ENCODE measurements at places on chromosomes 5 and 9.

DNA sequence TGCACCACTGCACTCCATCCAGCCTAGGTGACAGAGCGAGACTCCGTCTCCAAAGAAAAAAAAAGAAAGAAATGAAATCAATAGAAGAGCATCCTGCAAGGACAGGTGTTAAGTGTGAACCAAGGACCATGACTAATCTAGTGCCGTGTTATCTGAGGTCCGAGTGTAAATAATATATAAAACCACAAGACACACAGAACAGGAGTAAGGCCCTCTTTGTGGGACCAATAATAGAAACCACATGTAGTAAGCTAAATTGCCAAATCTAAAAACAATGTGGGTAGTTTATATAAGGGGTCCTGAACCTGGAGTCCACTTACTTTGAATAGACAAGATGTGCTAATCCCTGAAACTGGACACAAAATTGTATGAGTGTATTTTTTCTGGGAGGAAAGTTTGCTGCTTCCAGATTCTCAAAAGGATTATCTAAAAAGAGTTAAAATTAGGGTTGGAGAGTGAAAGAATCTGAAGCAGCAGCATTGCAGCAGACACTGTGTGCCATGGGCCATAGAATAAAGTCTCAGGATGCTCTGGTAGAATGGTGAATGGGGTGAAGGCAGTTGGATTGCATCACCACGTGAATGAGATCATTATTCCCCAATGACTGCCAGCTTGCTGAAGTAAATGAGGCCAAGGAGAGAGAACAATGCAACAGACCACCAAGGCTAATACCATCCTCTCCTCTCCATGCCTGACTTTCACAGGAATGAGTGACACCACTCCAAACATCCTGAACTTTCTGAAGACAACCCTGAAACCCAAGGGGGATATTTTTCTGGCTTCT is 222.7 kb downstream of the DCP2 start:
- no peak for DNase-seq

DNA sequence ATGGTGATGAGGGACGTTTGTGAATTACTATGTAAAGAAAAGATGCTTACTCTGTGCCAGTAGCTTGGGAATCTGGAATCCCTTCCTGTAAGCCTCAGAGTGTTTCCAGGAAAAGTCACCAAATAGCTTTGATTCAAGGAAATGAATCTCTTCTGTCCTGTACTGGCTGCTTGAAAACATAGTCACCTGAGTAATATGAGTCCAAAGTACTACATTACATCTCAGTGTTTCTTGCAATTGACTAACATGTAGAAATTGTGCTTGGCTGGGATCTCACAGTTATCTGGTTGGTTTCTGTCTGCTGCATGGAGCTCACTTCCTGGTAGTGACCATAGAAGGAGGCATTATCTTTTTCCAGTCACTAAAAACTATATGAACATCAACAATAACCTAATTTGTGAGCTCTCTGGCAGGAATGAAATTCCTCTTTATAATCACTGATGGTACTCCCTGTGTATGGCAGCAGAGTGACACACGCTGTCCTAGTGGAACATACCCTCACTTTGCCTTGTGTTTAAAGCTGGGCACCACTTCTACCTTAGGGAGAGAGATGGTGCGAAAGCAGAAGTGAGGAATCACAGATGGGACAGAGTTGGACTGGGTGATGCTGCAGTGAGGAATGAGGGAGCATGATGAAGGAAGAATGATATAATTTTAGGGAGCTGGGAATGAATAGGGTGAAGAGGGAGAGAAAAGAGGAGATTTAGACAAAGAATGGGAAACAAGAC is 568.5 kb downstream of the RAB3C start:
- DNase-seq: no peak

DNA sequence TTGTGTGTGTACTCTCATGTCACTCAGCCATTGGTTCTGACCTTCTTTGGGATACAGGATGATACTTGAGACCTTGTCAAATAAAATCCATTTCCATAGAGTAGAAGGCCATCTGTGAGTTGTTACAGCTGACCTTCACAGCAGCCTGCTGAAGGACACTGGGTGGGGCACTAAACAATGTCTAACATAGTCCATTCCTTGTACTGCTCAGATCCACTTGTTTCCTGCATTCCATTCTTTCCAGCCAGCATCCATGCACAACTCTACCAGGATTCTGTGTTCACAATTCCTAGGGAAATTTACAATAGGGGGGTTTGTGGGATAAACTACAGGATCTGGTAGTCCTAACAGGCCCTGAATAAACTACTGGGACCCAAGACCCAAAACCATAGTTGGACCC is 286.4 kb downstream of the RASEF start:
- DNase-seq: no peak

DNA sequence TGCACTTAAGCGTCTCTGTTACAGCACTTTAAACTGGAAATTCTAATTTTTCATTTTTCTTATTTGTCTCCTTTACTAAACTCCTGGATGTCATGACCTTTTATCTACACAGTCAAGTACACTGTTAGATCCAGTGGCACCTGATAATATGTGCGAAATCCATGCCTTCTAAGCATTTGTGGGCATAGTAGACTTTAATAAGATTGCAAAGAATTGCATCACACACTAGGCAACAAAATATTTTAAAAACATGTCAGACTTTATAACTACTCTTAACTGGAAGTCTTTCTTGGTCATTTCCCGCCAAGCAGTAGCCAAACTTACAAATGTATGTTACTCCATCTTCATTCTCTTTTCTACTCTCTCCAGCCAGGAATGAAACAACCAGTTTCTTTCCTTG is 5.0 kb upstream of the SPINK1 start:
- no peak for DNase-seq

Data from occipital lobe (tissue), 3 donors.